Fibroblast of upper back skin (primary cell): ENCODE measurements at places on chromosomes 12 and 14.

DNA sequence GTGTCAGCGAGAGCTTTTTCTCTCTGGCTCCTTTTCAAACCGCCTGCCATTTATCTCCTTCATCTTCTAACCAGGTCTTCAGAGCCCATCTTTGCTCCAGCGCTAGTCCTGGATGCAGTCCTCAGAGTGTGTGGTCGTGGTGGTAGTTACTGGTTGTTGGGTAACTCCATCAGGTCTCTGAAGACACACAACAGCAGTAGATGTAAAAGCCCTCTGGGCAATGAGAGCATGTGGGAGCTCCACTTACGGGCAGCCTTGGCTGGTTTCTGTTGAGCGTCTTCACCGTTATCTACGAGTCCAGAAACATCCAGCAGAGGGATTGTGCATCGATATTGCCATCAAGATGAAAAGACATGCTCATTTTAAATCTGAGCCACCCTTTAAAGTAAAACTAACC lies 61.2 kb downstream of the FBXL14 start:
- no peak for DNase-seq

DNA sequence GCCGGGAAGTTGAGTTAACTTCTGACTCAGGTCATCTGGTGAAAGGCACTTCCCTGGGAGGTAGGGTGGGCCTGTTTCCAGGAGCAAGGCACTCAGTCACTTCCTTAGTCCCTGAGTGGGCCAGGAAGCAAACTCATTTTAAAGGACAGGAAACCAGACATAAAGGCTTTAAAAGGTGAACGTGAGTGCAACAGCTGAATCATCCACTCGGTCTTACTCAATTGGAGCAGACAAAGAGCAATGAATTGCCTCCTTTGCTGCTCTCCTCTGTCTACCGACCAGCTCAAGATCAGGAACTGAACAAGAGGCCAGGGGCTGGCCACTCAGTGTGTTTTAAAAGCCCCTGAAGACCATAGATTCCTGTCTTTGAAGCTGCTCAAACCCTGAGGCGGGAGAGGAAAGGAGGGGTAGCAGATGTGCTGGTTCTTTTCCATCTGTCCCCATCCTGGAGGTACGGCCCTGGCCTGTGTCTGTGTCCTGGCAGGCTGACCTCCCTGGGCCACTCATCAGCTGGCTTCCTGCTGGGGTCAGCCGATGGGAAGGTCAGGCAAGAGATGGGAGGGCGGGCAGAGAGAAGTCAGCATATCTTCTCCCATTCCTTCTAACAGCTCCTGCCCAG lies 148.9 kb downstream of the PPM1H start:
- DNase-seq, result peak; percentile 99

DNA sequence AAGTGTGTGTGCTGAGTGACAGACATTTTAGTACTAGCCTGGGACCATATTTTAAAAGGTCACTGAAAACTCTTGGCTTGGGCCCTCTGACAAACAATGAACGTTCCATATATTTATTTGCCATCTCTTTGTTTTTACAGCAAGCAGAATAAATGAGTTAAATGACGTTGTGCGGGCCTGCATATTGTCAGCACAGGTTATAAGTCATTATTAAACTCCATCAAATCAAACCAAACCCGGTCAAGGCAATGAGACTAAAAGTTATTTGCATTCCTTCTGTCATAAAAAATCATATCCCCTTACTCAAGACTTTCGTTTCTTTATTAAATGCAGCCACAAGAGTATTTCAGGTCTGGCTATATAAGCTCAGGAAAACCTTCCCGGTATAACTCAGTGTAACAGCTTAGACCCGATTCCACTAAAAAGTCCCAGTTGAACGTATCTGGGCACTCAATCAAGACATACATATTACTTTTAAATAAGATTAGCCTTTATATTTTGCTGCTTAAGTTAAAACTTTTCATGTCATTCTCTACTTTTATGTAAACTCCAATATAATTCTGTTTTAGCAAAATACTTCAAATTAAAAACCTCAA lies 84.9 kb downstream of the DICER1 start:
- no peak for DNase-seq

DNA sequence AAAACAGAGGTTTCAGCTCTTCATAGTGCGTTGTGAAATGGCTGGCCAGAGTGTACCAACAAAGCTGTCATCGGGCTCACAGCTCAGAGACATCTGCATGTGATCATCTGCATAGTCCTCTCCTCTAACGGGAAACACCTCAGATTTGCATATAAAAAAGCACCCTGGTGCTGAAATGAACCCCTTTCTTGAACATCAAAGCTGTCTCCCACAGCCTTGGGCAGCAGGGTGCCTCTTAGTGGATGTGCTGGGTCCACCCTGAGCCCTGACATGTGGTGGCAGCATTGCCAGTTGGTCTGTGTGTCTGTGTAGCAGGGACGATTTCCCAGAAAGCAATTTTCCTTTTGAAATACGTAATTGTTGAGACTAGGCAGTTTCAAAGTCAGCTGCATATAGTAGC lies 14.3 kb upstream of the PAPLN start:
- peak; percentile 23 for DNase-seq

DNA sequence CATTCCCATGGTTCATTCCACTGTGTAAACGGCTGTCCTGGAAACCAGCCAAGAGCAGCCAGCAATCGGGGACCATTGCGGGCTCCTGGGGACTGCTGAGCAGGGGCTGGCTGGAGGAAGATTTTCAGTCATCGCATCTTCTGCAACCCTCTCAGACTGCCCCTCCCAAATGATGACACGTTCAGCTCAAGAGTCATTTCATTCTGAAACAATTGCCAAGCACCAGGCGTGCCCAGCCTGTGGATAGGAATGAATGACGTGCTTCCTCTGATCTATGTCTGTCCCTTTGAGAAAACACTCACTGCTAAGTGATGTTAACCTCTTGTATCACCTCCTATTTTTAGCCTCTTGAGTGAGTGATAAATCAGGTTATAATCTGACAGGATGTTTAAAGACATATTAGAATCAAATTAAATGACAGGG lies 62.0 kb downstream of the NDUFA12 start:
- DNase-seq, result peak; percentile 86

DNA sequence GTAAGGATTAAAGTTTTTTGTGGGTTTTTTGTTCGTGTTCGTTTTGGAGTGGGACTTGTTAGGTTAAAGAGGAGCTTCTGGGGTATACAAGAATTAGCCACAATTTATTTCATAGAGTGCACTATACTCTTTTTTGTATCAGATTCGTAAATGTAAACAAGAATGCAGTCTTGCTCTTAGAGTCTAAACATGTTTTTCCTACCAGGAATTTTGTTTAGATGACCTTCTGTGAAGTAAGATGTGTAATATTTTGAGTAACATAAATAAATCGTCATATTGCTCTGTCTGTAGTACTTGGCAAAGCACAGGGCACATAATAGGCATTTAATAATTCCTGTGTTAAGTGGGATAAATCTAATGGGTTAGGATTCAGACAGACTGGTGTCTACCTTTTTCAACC lies 9.6 kb downstream of the CNOT2 start:
- DNase-seq, result no peak

DNA sequence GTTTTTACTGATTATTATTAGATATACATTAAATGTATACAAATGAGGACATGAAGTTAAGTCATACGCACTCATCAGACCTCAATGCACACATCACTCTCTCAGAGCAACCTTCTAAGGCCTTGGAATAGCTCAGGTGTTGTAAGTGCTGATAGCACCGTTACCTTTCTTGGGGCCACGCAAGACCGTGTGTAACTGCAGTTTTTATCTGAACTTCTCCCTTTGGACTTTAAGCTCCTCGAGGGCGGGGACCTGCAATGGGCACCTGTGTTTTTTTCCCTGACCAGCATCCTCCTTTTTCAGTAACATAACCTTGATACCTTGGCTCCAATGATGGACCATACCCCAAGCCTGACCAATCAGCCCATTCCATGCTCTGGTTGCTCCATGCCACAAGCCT lies 136.5 kb upstream of the TMCC3 start:
- DNase-seq, result no peak
